Activated CD8-positive, alpha-beta T cell treated with anti-CD3 and anti-CD28 coated beads, Interleukin-2, amount 10 ng/mL, durations not matched to agents 7 days and 5 days (primary cell): ENCODE measurements at places on chromosomes 13 and 19.
A peak's percentile ranks its signal among the peaks of the same experiment; 100 is the strongest.

DNA sequence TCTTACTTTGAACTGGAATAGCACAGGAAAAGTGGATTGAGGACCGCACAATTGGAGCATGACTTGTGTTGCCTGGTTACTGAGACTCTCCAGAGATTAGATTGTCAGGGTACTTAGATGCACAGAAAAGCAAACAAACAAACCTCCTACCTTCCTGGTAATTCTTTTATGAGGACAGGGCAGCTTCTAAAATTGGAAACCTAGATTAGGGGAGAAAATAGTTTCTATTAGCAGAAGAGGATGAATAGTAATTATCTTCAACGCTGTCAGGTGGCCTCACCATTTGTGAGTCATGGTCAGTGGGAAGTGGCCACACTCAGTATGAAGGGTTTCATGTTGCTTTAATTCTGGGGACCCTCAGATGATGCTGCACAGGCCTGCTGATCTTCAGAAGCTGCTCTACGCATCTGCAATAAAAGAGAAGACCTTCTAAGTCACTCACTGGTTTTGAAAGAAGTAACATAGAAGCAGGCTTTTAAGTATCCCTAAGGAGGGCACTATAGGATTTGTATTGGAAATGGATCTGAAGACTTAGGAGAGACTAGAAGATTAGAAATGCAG is 106.8 kb downstream of the LACC1 start:
- no peak overlapping the region for H3K4me3 ChIP-seq
- no peak overlapping the region for H3K27ac ChIP-seq
- H3K4me1 ChIP-seq: no peaks in the 10 kb centered on the region

GRCh38 chr13:32589471-32589870 is 3.2 kb downstream of the PDS5B start:
- H3K4me3 ChIP-seq: no peak overlapping the region
- H3K27me3 ChIP-seq: peaks cover 4% of the 10 kb centered on the region
- peaks cover 16% of the 10 kb centered on the region for H3K36me3 ChIP-seq
- no peak for DNase-seq
- H3K4me1 ChIP-seq: peaks cover 48% of the 10 kb centered on the region

- H3K4me1 ChIP-seq: no peaks in the 10 kb centered on the region
- peaks cover 96% of the 10 kb centered on the region for H3K36me3 ChIP-seq
- no peaks in the 10 kb centered on the region for H3K27me3 ChIP-seq
- DNase-seq: no peak
- no peak overlapping the region for H3K27ac ChIP-seq
These were observed 21.1 kb downstream of the ZNF274 start for GRCh38 chr19:58203814-58204475.

- no peak overlapping the region for H3K4me3 ChIP-seq
- H3K4me1 ChIP-seq: peaks cover 1% of the 10 kb centered on the region
- no peaks in the 10 kb centered on the region for H3K36me3 ChIP-seq
- DNase-seq: no peak
- no peak overlapping the region for H3K27ac ChIP-seq
These were observed 802 bp downstream of the BCAM start for GRCh38 chr19:44809577-44810233.

DNA sequence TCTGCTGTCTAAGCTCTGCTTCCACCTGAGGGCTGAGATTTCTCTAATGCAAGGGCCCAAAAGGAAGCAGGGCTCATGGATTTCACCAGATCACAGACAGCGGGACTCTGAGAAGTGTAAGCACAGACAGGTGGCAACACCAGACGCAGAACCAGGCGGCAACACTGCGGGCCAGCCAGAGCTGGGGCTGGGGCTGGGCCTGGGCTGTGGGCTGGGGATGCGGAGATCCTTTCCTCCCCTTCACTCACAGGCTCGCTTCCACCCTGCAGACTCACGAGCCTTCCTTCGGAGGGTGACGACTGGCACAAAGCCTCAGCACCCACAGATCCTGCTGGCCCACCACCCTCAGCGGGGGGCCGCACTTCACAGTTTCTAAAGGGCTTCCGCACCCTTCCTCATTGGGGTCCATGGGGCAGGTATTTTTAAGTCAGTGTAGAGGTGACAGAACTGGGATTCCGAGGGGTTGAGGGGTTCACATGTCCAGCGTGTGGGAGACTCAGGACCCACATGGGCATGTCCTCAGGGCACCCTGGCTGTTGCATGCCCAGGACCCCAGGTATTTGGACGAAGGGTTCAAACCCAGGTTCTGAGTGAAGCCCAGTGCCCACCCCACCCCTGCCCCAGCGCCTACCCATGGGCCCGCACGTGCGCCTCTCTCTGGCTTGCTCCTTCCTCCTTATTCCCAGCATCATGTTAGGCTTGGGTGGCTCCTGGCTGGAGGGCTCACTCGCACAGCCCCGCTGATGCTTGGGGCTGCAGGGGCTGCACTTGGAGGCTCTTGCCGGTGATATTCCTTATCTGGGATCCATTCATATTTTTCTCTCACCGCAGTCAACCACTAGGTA is 137.3 kb upstream of the GPR12 start:
- peaks cover 4% of the 10 kb centered on the region for H3K27me3 ChIP-seq

GRCh38 chr19:1773184-1773583 is 19.9 kb downstream of the ONECUT3 start:
- H3K4me1 ChIP-seq: no peaks in the 10 kb centered on the region
- H3K4me3 ChIP-seq: no peak overlapping the region
- peaks cover 9% of the 10 kb centered on the region for H3K36me3 ChIP-seq
- peaks cover 50% of the 10 kb centered on the region for H3K27me3 ChIP-seq
- no peak for DNase-seq
- H3K27ac ChIP-seq: no peak overlapping the region

DNA sequence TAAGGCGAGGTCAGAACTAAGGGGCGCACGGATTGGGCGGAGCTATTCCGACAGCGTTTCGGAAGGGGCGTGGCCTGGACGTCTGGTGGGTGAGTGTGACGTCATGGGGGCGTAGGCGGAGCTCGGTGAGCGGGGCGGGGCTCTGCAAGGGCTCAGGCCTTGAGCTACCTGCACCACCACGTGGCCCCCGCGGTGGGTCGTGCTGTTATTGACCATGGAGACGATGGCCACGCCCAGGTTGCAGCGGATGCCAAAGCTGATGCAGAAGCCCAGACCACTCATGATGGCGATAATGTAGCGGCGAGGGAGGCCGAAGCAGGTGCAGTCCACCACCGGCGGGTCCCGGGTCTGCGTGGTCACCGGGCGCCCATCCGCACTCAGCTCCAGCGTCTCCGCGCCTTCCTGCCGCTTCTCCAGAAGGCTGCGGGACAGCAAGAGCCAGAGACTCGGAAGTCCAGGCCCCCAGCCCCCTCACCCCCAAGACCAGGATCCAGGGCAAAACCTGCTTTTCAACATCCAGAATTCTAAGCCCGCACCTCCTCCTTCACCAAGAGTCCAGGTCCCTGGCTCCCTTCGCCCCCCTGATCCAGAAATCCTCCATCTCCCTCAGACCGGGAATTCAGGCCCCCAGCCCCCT is 4.8 kb downstream of the SLC17A7 start:
- H3K27me3 ChIP-seq: peaks cover 79% of the 10 kb centered on the region
- peaks cover 26% of the 10 kb centered on the region for H3K4me1 ChIP-seq
- no peak overlapping the region for H3K4me3 ChIP-seq
- no peak overlapping the region for H3K27ac ChIP-seq

DNA sequence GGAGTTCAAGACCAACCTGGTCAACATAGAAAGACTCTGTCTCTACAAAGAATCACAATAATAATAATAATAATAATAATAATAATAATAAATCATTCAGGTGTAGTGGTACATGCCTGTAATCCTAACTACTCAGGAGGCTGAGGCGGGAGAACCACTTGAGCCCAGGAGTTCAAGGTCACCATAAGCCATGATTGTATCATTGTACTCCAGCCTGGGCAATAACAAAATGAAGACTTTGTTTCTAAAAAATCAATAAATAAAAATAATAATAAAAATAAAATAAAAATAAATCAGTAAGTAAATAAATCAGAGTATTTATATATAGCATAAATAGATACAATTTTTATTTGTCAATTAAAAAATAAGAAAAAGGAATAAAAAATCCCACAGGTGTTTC is 1636.4 kb downstream of the SLITRK1 start:
- H3K36me3 ChIP-seq: no peaks in the 10 kb centered on the region
- no peak overlapping the region for H3K4me3 ChIP-seq
- no peak for DNase-seq
- H3K27ac ChIP-seq: no peak overlapping the region

DNA sequence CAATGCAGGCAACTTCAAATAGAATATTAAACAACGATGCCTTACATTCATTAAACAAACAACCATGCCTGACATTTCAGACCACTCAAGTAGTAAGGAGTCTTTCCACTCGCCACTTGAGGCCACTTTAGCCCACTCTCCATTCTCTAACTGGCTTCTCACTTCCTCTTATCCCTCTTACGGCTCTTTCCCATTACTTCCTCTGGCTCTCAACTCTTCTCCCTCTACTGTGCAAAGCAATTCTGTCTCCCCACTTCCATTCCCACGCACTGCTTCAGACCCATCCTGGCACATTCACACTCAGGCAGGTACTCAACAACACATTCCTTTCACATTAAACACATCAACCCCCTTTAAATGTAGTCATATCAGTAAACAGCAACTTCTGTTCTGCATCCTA is 229.8 kb upstream of the IPO5 start:
- peaks cover 3% of the 10 kb centered on the region for H3K27me3 ChIP-seq
- H3K4me1 ChIP-seq: no peaks in the 10 kb centered on the region
- DNase-seq: no peak

- peaks cover 15% of the 10 kb centered on the region for H3K27me3 ChIP-seq
- peak overlapping the region; percentile 57 for H3K4me3 ChIP-seq
- peak overlapping the region; percentile 56 for H3K27ac ChIP-seq
These were observed 1.2 kb downstream of the PPM1N start for GRCh38 chr19:45499196-45500180.

GRCh38 chr13:40350283-40350992 is 316.0 kb downstream of the FOXO1 start:
- no peak overlapping the region for H3K4me3 ChIP-seq
- no peaks in the 10 kb centered on the region for H3K36me3 ChIP-seq
- H3K27me3 ChIP-seq: no peaks in the 10 kb centered on the region
- DNase-seq: no peak
- no peaks in the 10 kb centered on the region for H3K4me1 ChIP-seq
- no peak overlapping the region for H3K27ac ChIP-seq

DNA sequence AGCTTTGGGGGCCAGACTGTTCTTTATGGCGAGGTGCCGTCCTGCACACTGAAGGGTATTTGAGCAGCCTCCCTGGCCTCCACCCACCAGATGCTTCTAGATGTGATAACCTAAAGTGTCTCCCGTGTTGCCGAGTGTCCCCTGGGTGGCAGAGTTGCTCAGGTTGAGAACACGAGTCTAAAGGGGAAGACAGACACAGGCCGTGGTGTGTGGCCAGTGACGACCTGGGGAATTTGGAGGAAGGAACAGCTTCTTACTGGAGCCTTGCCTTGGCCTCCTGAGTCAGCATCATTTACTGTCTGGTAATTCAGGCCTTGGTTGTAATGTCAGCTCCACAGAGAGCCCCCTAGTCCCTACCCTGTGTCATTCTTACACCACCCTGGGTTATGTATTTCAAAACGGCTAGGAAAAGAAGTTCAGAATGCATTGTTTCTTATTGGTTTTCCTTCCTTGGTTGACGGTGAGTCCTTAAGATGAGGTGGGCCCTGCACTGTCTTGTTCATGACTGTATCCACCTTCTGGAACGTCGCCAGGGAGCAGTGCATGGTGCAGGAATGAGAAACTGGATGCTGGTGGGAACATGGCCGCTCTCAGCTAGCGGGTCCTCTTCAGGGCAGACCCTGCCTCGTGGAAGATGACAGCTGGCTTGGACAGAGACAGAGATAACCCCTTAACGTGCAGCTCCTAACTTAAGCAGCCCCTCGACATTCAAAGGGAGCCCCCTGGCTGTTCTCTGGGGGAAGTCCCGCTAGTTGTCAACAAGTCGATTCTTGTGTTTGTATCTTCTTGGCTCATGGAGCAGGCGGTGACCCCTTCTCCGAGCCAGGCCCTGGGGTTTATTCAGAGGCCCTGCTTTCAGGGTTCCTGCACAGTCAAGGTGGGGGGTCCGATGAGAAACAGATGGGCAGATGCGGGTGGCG is 7.2 kb downstream of the SIN3B start:
- peaks cover 3% of the 10 kb centered on the region for H3K4me1 ChIP-seq
- no peak overlapping the region for H3K27ac ChIP-seq
- H3K4me3 ChIP-seq: no peak overlapping the region
- H3K36me3 ChIP-seq: peaks cover 29% of the 10 kb centered on the region
- no peaks in the 10 kb centered on the region for H3K27me3 ChIP-seq

- H3K4me3 ChIP-seq: peak overlapping the region; percentile 59
- peaks cover 18% of the 10 kb centered on the region for H3K4me1 ChIP-seq
- peaks cover 26% of the 10 kb centered on the region for H3K27me3 ChIP-seq
These were observed 9.1 kb upstream of the C19orf12 start for GRCh38 chr19:29724102-29724641.

DNA sequence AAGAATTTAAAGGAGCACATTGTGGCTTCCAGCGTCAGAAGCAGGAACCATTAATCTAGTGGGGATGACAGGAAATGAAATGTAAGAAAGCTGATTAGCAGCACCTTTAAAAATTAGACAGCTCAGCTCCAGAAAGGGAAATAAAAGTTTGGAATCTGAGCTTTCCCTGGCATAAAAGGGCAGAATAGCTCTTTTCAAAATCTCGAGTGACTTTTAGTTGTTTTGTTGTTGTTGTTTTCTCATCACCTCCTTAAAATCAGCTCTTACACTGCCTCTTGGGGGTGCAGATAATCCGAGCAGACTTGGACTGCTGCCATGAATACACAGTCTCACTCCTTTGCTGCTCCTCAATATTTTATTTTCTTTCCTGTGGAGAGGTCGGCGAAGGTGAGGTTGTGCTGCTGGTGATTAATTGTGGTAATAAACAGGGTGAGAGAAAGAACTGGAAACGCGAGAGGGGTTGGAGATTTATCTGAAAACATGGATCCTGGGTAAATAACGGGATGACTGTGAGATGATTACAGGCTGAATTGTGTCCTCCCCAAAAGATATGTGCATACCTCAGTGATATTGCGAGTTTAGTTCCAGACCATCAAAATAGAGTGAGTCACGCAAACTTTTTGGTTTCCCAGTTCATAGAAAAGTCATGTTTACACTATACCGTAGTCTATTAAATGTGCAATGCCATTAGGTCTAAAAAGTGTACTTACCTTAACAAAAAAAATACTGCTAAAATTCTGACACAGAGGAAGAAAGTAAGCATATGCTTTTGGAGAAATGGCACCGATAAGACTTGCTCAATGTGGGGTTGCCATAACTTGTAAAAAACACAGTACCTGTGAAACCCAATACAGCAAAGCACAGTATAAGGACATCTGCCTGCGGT is 787.7 kb downstream of the UQCRFS1 start:
- H3K4me1 ChIP-seq: no peaks in the 10 kb centered on the region
- no peaks in the 10 kb centered on the region for H3K36me3 ChIP-seq

DNA sequence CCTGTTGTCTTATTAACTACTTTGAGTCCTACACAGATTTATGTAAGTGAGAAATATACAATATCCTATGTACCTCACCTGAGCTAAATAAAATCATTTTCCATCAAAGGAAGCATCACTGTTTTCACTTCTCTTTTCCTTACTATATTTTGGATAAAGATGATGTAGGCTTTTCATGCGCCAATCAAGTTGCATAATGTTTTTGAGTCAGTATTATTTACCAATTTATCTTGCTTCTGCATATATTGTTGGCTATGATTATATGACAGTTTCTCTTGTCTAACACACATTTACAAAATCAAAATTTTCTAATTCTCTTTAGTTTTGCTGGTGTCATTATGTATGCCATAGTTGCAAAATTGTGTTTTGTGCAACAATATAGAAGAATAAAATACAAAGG is 67.9 kb upstream of the FRY start:
- DNase-seq: no peak
- H3K4me1 ChIP-seq: no peaks in the 10 kb centered on the region
- H3K36me3 ChIP-seq: no peaks in the 10 kb centered on the region

- no peaks in the 10 kb centered on the region for H3K27me3 ChIP-seq
- H3K27ac ChIP-seq: no peak overlapping the region
- peak; percentile 68 for DNase-seq
- H3K36me3 ChIP-seq: peaks cover 6% of the 10 kb centered on the region
These were observed 9.7 kb downstream of the INAFM1 start for GRCh38 chr19:47284324-47284899.
